ENCODE measurements at places on chromosomes 7 and 10. TPM values are rescaled to one million over a fixed set of nuclear protein-coding genes. Genes with fewer than 3 reads are reported as not detected.
A peak's percentile ranks its signal among the peaks of the same experiment; 100 is the strongest.

MPP7 gene
- total RNA-seq: 2.7 TPM

HMX3 gene
- not detected for total RNA-seq

KIN gene
- total RNA-seq: 13.4 TPM

GPR37 gene
- not detected for total RNA-seq

SHH gene
- not detected for total RNA-seq

GALNT17 gene
- total RNA-seq: not detected

PRSS37 gene
- not detected for total RNA-seq

THNSL1 gene
- 2.8 TPM for total RNA-seq

CDC14C gene
- total RNA-seq: not detected

CHAT gene
- not detected for total RNA-seq

IMMP2L gene
- 12.7 TPM for total RNA-seq

GPR85 gene
- not detected for total RNA-seq

TRIM74 gene
- total RNA-seq: 0.78 TPM

MXI1 gene
- total RNA-seq: 6.4 TPM

BCL7B gene
- total RNA-seq: 78.7 TPM

TMEM176B gene
- total RNA-seq: 1.2 TPM

GJD4 gene
- total RNA-seq: not detected

LRMDA gene
- 1.8 TPM for total RNA-seq

TDRD1 gene
- total RNA-seq: not detected

SPDYE2B gene
- total RNA-seq: not detected

POT1 gene
- total RNA-seq: 27.8 TPM

LIPF gene
- not detected for total RNA-seq

CADPS2 gene
- total RNA-seq: not detected

NPFFR1 gene
- not detected for total RNA-seq

AKR1C3 gene
- total RNA-seq: 3.8 TPM

DNA sequence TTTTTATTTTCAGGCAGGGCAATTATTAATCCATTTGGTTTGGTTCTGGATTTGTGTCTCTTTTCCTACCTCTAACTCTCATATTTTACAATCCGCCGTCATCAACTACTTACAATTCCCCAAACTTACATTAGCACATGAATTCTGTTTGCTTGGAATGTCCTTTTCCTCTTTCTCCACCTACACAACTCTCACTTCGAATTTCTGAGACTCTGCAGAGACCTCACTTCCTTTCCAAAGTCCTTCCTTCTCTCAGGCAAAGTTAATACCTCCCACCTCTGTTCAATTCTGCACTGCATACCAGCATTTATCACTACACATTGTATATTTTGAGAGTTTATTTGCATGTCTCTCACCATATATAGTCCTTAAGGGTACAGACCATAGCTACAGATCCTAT, 122.7 kb upstream of the LRRTM3 start:
- no peak for DNase-seq

DNA sequence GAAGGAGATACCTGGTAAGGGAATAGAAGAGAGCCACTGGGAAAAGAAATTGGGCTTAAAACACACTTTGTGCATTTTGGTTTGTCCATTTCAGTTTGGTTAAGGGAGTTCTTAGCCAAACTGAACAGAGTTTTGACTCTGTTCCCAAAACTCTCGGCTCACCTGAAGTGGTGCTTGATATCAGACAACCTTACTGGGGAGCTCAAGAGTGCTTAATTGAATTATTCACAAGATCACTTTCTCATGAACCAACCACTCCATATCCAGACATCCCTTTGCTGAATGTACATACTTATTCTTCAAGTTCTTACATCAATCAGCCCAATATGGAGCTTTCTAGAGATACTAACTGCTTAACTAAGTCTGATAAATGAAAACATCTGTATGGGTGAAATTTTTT, 413.1 kb downstream of the GRM8 start:
- no peak for DNase-seq

- no peak for DNase-seq
Measured at GRCh38 chr7:113071465-113071864, 15.2 kb downstream of the GPR85 start.

DNA sequence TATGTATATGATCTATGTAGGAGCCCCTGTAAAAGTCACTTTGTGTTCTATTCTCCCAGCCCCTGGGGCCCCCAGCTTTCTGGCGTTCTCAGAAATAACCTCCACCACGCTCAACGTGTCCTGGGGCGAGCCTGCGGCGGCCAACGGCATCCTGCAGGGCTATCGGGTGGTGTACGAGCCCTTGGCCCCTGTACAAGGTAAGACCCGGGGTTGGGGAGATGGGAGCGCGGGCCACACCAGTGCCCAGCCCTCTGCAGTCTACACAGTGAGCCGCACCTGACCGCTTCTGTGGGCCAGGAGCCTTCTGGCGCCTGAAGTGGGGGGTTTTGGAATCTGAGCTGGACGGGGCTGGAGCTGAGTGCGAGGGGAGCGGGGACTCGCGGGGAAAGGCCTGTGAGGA, 472.1 kb upstream of the FOXK1 start:
- DNase-seq: no peak

DNA sequence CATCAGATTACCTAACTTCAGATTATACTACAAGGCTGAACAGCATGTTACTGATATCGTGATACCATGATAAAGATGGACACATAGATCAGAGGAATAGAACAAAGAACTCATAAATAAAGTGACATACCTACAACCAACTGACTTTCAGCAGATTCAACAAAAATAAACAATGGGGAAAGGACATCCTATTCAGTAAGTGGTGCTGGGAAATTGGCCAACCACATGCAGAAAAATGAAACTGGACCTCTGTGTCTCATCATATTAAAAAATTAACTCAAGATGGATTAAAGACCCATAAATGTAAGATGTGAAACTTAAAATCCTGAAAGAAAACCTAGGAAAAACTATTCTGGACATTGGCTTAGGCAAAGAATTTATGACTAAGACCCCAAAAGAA, 158.6 kb downstream of the ZEB1 start:
- DNase-seq: no peak

DNA sequence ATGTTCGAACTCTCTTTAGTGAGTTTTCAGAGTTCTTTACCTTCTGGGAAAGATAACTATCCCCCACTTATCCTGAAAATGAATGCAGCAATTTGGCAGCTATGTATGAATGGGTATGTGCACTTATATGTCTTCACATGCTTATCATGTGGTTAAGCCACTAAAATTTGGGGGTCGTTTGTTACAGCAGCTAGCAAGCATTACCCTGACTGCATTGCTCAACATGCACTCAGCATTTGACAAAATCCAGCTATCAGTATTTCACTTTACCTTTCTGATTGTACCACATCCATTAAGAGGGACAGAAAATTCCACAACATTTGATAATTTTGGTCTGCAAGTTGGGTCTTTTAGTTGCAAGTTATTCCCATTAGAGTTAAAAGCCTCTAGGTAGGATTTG, 9.7 kb downstream of the CUZD1 start:
- no peak for DNase-seq

GRCh38 chr10:46216003-46216634, 70.7 kb upstream of the ANTXRL start:
- no peak for DNase-seq

GRCh38 chr10:109958059-109958458, 34.7 kb upstream of the XPNPEP1 start:
- no peak for DNase-seq

DNA sequence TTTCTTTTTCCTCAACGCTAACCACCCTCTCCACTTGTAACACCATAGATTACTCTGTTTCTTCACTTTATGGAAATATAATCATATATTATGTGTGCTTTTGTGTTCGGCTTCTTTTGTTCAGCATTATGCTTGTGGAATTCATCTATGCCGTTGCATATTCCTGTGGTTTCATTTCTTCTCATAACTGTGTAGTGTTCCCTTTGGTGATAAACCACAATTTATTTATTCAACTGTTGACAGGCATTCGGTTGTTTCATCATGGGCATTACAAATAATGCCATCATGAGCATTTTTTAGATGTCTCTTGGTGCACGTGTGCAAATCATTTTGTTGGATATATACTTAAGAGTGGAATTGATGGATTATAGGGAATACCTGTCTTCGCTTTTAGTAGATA, 12.1 kb downstream of the AVL9 start:
- no peak for DNase-seq

GRCh38 chr10:132411561-132412253, 14.7 kb downstream of the PWWP2B start:
- DNase-seq: no peak

DNA sequence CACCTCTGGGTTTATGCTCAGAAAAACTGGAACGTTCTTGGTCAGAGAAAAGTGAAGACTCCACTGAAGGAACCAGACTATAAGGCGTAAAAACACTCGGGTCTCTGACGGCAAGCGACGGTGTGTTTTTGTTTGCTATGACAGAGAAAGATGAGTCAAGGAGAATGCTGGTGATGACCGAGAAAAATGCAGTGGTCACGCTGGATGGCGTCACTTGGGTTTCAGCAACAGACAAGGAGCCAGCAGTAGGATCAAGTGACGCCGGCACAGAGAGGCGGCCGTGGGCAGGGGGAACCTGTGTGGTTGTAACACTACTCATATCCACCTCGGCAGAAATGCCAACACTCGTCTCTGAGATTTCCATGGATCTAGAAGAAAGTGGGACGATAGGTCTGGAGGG, 63.4 kb downstream of the KIAA1549 start:
- no peak for DNase-seq

GRCh38 chr7:127717502-127718339, 65.7 kb downstream of the SND1 start:
- DNase-seq: no peak

- DNase-seq: no peak
Measured at GRCh38 chr7:21430575-21430954, 2.7 kb downstream of the SP4 start.

DNA sequence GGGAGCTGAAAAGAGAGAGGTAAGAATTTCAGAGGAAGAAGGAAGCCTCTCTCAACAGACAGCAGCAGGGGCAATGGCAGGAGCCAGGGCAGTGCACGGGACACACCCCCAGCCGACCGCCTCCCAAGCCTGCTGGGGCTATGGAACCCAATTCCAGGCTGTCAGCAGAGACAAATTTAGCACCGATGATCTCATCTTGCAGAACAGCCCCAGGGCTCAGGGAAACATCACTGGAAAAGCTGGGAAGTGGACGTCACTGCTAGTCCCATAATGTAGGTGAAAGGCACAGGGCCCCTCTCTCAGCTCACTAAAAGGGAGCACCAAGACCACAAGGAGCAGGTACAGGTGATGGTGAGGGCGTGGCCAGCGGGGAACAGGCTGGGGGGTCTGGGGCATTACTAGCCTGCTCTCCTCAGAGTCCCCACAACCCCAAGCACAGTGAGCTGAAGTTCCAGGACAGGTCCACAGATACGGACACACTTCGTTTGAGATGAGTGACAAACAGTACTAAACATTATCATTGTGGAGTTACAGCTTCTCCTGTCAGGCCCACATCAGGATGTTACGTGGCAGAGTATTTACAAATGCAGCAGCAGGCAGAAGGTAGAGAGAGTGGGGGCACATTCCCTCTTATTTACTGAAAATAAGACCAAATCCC, 103.7 kb downstream of the PLXNA4 start:
- DNase-seq: no peak

DNA sequence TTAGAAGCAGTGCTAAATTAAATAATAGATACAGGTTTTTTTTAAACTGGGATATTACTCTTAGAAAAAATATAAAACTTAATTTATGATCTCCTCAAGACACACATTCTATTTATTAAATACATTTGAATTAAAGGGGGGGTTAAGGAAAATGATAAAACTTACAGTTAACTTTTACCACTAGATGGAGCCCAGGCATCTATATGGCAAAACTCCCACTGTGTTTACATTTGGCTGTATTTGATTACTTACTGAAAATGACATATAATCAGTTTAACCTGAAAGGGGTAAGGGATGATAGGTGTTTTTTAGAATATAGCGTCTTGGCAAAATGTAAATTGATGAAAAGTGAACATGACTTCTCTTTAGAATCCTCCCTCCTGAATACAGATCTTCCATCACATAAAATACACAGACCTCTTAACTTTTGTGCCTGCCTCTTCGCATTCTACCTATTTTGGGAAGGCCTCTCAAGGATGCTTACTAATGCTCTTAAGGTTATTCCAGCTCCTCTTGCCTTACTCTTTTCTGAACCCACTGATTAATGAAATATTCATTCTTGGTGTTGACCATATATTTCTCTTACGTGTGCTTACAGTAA, 235.7 kb downstream of the AGMO start:
- no peak for DNase-seq

GRCh38 chr10:132532749-132533560, 4.6 kb upstream of the INPP5A start:
- DNase-seq: peak; percentile 40

- no peak for DNase-seq
Measured at GRCh38 chr7:29139796-29140195, 6.5 kb downstream of the CPVL start.

DNA sequence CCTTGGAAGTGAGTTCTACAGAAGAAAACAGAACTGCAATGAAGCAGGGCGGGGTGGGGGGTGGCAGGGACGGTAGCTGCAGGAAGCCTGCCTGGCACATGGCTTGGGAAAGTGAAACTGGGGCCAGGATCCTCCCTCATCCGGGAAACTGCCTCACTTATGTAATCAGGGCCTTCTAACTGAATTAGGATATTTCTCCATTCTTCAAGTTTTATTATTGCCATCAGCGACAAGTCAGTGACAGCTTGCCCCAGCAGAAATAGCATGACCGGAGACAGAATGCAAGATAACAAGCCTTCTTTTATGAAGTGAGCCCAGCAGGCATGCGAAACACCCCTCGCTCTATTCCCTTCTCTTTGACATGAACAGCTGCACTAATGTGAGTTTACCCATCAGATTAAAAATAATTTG, 77.5 kb upstream of the CACUL1 start:
- DNase-seq: no peak

DNA sequence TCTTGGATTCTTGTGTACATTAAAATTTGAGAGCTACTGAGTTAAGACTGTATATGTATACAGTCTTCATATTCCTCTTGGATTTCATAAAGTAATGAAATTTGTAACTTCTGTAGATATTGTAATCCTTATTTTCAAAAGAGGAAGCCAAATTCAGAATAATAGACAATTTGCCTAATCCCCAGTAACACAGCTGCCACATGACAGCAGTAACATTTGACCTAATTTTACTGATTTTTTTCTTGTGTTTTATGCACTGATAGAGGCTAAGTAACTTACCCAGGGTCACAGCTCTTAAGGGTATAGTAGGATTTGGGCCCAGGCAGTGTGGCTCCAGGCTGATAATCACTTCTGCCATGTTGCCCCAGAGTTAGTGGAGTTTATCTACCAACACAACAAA, 40.4 kb upstream of the IL6 start:
- no peak for DNase-seq

- DNase-seq: no peak
Measured at GRCh38 chr7:30469303-30469702, 9.3 kb downstream of the NOD1 start.

DNA sequence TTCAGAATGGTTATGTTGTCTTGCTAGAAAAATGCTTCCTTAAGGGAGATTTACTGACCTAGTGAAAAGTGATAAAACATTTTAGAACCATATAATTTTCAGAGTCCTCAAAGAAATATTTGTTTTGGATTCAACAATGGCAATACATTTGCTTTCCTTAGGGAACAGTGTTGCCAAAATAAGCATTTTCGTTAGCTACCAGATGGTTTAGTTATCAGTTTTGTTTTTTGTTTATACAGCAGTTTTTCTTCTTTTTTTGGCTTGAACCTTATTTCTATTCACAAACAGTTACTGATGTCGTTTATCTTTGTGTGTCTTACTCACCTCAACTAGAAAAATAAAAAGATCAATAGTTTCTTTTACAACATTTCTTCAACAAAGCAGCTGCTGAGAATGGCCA, 48.6 kb downstream of the EXOC4 start:
- DNase-seq: no peak

All from natural killer cell treated with Interleukin-12 subunit alpha and Interleukin-12 subunit beta and Interleukin-15 and Interleukin-18, amount 100 ng/mL, for 72 hours (primary cell).